ENCODE measurements at places on chromosomes 6 and 20.

DNA sequence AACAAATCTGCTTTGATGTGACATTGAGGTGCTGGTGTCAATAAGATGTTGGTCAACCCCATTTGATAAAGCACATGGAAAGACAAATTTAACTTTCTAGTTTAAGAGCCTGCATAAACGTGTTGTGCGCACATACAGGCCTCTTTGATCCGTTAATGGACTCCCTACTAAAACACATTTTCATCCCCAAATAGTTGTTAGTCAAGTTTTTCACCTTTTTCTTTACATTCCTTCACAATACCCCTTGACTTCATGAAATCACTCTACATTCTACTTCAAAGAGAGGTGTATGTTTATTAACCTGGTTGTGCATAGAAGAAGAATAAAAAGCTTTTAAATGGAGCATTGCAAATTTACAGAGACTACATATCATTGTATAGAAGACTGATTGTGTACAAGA lies 180.3 kb downstream of the HDGFL1 start:
- DNase-seq: no peak

DNA sequence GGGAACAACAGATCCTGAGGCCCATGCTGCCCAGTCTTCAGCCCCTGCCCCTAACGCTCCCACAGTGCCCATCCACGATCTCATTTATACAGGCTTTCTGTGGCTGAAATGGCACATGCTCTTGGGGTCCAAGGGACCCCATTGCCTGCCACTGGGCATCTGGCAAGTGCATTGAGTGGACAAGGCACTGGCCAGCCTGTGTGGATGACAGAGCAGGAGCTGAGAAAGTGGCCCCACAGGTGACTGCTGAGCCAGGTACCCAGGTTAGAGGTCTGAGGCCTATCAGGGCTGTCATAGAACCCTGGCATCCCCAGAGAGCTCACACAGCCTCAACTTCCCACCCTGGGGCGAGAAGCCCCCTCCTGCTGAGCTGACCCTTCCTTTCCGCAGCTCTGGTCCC lies 86.0 kb upstream of the NXT1 start:
- DNase-seq: no peak

GRCh38 chr20:50385733-50386640 lies 124.2 kb upstream of the PTPN1 start:
- no peak for DNase-seq

- no peak for DNase-seq
These were observed 221.4 kb upstream of the RREB1 start for GRCh38 chr6:6886171-6886885.

DNA sequence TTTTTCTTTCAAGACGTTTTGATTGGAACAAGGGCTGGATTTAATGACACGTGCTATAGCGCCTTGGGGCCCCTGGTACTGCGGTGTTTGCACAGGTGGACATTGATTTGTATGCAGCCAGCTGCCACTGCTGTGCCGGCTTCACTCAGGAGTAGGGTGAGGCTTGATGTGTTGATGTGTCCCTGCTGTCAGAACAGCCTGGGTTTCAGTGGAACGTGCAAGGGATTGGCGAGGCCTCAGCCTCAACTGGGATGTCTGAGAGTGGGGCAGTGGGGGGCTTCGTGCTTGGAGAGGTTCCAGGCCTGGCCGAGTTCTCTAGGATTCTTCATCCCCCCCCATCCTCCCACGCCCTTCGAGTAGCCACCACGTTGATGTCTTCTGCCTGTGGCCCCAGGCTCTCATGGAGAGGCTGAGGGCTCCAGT lies 23.0 kb downstream of the PYGB start:
- no peak for DNase-seq

DNA sequence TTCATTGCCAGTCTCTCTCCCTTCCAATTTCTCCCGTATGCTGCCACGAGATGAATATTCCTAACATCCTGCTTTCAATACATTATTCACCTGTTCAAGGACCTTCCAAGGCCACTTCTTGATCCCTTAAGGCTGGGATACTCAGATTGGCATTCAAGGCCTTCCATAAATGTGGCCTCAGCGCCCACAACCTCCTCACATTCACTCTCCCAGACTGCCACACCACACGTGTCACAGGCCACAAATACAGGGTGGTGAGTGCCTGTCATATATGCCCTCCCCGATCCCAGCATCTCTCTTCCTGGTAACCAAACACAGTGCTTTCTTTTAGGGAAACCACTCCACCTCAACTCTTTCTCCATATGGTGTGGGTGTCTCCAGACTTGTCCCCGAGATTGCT lies 55.5 kb downstream of the TTI1 start:
- DNase-seq: no peak

DNA sequence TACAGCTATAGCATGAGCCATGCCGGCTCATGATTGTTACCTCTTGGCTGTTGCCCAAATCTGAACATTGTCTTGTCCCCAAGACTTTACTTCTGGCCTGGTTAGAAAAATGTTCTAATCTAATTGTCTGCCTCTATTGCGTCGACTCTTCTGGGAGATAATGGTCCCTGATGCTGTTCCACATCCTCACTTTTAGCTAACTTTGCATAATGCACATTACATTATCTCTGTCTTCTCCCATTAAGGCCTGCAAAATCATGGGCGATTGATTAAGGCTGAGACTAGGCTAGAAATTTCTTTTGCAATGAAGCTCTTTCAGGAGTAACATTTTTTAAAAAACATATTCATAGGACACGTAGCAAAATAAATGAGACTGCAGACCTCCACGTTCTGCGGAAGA lies 961.0 kb downstream of the KIF16B start:
- DNase-seq: no peak

DNA sequence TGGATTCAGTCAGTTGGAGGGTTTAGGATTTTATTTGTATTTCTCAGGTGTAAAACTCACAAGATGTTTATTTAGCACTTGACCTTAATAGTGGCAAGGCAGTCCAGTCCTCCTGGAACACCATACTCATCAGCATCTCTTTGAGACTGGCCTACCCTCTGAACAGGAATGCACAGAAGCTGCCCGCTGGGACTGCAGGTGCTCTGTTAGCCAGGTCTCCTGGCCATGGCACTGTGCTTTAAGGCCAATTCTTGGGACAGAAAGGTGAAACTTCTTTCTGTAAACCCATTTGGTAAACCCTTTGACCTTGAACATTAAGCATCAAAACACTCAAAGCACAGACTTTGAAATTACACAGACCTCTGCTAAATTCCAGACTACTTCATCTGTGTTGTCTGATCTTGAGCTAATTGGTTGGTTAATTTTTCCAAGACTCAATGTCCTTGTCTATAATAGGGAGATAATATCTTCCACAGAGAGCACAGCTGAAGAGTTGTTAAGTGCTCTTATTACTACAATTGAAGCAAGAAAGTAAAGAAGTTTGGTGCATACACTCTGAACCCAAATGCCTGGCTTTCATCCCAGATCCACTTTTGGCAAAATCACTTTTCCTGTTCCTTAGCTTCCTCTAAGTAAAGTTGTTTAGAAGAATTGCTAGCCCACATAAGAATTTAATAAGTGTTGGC lies 54.9 kb upstream of the NT5E start:
- DNase-seq: no peak

GRCh38 chr20:3088031-3088430 lies 3.5 kb upstream of the AVP start:
- DNase-seq: no peak

GRCh38 chr20:32476684-32477593 lies 108.2 kb downstream of the NOL4L start:
- no peak for DNase-seq

GRCh38 chr6:42433409-42433808 lies 18.3 kb downstream of the TRERF1 start:
- no peak for DNase-seq

DNA sequence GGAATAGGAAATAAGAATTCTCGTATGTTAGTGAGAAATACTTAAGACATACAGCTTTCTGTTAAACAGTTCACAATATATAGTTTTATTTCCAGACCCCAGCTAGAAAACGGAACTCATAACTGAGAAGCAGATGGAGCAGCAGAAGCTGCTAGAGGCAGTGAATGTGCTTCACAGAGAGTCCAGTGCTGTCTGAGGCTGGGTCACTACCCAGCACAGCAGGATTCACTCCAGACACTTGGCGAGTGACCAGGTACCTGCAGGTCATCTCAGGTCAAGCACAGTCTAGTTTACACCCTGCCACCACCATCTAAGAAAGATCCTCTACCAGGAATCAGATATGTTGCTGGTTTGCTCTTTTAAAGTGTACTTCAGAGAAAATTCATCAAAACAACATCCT lies 243.1 kb upstream of the RAB32 start:
- no peak for DNase-seq

- DNase-seq: no peak
These were observed 23.8 kb upstream of the AKAP12 start for GRCh38 chr6:151215999-151216398.

DNA sequence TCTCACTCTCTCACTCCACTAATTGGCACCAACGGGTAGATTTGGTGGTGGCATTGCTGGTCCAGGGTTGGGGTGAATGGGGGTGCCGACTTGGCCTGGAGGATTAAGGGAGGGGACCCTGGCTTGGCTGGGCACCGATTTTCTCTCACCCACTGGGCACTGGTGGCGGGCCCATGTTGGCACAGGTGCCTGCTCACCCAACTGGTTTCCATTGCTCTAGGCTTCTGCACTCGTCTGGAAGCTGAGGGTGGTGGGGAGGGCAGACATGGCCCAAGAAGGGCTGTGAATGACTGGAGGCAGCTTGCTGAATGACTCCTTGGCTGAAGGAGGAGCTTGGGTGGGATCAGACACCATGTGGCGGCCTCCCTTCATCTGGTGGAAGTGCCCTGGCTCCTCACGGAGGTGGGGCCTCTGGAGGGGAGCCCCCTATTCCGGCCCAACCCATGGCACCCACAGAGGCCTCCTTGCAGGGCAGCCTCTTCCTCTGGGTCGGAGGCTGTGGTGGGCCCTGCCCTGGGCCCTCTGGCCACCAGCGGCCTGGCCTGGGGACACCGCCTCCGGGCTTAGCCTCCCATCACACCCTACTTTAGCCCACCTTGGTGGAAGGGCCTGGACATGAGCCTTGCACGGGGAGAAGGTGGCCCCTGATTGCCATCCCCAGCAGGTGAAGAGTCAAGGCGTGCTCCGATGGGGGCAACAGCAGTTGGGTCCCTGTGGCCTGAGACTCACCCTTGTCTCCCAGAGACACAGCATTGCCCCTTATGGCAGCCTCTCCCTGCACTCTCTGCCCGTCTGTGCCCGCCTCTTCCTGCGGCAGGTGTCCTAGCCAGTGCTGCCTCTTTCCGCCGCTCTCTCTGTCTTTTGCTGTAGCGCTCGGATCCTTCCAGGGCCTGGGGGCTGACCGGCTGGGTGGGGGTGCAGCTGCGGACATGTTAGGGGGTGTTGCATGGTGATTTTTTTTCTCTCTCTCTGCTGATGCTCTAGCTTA lies 11.2 kb downstream of the VEGFA start:
- no peak for DNase-seq

GRCh38 chr6:52360601-52361413 lies 1.1 kb upstream of the PAQR8 start:
- no peak for DNase-seq

- no peak for DNase-seq
These were observed 10.8 kb downstream of the FAM50B start for GRCh38 chr6:3859878-3860552.

GRCh38 chr20:1998715-1999114 lies 4.9 kb upstream of the PDYN start:
- DNase-seq: no peak

- DNase-seq: no peak
These were observed 80.6 kb upstream of the NXT1 start for GRCh38 chr20:23269954-23270353.

DNA sequence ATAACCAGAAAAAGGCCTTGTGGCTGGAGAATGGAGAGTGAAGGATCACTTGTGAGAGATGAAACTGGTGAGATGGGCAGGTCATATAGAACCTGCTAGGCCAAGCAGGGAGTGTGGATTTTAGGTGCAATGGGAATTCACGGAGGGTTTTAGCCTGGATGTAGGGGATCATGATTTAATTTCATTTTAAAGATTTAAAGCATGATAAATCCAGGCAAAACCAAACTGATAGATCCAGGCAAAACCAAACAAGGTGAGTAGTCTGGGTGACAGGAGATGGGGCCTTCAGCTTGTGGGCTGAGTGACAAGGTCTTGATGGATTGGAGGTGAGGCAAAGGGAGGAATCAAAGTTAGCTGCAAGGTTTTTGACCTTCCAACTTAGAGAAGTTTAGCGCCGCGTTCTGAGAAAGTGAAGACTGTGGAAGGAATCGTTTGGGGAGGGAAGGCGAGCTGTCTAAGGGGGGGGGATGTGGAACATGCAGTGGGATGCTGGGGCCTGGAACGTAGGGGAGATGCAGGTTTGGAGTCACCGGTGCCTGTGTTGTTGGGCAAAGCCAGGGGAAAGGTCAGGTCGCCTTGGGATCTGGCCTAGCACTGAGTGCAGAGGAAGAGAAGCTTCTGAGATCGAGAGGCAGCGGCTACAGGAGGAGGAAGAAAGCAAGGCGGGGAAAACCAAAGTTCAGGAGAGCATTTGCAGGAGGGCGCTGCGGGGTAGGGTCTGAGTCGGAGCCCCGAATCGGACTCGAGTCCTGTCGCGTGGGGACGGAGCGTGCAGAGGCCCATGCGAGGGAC lies 1.3 kb upstream of the PLCG1 start:
- no peak for DNase-seq

DNA sequence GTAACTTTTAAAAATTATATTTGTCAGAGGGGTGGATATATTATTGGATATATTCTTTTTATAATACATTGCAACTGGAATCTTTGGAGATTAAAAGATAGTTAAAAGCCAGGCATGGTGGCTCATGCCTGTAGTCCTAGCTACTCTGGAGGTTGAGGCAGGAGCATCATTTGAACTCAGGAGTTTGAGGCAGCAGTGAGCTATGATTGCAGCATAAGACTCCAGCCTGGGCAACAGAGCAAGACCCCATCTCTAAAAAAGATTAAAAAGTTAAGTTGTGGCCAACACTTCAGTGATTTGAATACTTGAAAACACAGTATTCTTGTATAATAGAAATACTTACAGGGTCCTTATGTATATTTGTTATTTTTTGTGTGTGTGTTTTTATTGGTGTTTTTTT lies 15.2 kb downstream of the MAPRE1 start:
- no peak for DNase-seq

- DNase-seq: no peak
These were observed 54.8 kb downstream of the HECA start for GRCh38 chr6:139189665-139190064.

GRCh38 chr6:106860940-106861339 lies 113.6 kb downstream of the CD24 start:
- DNase-seq: peak; percentile 9

GRCh38 chr6:44008821-44009370 lies 118.4 kb downstream of the MRPL14 start:
- DNase-seq: no peak

DNA sequence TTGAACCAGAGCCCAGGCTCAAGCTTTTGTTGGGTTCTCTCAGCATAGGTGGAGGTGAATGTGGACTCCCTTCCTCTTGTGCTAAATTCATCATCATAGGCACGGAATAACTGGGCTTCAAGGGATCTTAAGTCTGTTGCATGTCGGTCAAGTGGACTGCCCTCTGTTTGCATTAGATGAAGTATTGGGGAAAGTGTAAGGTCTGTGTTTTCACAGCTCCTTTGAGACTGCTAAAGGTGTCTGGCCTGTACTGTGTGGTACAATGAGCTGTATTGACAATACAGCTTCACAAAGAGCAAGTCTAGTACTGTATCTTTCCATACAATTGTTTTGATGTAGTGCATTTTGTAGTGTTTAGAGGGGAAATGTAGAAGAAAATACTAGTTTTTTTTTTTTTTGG lies 34.3 kb upstream of the TULP4 start:
- no peak for DNase-seq

- peak; percentile 41 for DNase-seq
These were observed 35.8 kb downstream of the TBX18 start for GRCh38 chr6:84728602-84729001.

Data from ACHN (cell line).